ENCODE measurements at places on chromosomes 13 and 19.
A peak's percentile ranks its signal among the peaks of the same experiment; 100 is the strongest.

DNA sequence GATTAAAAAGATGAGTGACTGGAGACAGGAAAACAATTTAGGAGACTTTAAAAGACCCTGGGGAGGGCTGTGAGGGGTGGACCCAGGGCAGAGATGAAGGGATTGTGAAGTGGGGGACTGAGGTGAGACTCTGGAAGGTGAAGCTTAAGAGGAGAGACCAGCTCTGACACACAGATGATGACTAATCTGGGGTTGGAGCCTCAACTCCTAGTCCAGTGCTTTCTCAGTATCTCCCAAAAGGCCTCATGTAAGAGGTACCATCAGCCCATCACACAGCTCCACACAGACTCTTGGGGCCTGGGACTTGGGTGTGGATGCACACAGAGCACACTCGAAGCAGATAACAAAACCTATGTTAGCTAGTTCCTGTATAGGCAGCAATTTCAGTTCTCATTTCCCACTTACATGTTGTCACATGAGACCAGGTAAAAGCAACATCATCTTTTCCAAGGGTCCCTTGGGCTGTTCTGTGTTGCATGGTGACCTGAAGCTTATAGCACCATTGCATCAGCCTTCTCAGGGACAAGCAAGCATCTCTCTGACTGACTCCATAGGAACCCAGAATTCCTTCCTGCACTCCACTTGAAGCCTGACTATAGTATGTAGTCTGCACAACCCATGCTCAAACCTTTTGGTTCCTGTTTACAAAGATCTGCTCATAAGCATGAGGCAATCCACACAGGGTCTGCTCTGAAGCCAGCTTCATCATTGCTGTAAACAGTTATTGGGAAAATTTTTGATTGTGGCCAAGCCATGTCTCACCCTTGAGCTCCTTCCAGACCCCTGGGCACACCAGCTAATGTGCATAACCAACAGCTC, 88.6 kb upstream of the MYCBP2 start:
- DNase-seq, result no peak

- no peak for DNase-seq
These were observed 64.9 kb downstream of the MBNL2 start for GRCh38 chr13:97287047-97287383.

- no peak for DNase-seq
These were observed 52.2 kb downstream of the WDFY2 start for GRCh38 chr13:51636349-51636890.

DNA sequence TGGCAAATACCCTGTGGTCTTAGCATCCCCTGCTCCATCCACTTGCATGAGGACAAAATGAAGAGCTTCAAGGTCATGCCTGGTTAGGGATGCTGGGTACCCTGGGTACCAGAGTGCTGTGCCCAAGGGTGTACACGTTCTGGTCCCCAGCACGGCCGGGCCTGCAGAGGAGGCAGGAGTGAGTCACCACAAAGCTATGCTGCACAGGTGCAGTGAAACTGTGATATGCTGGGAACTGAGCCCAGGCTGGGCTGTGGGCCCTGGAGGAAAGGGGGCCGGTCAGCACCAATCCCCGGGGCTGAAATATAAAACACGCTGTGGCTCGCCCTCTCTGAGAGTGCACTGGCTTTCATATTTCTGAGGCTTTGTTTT, 95.1 kb downstream of the TSHZ3 start:
- DNase-seq, result no peak

- no peak for DNase-seq
These were observed 11.4 kb downstream of the NDUFA11 start for GRCh38 chr19:5891938-5892771.

- DNase-seq, result no peak
These were observed 32.3 kb downstream of the ADPRHL1 start for GRCh38 chr13:113420833-113421600.

DNA sequence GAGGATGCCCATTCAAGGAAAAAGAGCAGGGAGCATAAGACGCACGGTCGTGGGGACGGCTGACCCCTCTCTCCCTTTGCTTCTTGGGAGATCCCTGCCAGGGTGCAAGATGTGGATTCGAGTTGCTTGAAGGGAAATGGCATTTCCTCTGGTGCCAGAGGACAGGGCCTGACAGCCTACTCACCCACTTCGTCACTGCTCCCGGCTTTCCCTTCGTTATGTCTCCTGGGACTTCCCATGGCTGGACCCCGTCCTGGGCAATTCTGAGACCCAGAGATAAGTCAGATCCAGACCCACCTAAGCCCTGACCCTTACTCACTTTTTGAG, 1.2 kb downstream of the TBC1D17 start:
- no peak for DNase-seq

GRCh38 chr13:112877539-112877938, 91.5 kb upstream of the MCF2L start:
- DNase-seq, result no peak

DNA sequence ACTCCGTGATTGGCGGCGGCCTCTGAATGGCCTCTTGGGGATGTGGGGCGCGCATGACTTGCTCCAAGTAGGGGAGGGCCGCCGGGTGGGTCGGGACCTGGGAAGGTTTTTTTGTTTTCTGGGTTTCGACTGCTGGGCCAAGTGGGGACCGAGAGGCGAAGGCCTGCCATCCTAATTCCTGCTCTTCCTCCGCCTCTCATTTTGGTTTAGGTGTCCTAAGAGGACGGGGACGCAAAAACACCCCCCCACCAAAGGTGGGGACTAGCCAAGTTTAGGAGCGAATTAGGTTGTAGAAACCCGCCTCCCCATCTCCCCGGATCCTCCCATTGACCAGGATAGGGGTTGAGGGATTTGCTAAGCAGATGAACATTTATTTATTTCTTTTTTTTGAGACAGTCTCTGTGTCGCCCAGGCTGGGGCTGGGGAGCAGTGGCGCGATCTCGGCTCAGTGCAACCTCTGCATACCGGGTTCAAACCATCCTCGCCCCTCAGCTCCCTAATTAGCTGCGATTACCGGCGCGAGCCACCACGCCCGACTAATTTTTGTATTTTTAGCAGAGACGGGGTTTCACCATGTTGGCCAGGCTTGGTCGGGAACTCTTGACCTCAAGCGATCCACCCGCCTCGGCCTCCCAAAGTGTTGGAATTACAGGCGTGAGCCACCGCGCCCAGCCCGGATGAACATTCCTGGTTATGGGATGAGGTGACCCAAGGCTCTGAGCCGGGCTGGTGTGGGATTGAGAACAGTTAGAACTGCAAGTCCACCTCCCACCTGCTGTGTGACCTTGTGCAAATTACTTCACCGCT, 838 bp downstream of the PPP2R1A start:
- no peak for DNase-seq

GRCh38 chr19:44658069-44658733, 13.1 kb upstream of the CEACAM19 start:
- DNase-seq, result no peak

DNA sequence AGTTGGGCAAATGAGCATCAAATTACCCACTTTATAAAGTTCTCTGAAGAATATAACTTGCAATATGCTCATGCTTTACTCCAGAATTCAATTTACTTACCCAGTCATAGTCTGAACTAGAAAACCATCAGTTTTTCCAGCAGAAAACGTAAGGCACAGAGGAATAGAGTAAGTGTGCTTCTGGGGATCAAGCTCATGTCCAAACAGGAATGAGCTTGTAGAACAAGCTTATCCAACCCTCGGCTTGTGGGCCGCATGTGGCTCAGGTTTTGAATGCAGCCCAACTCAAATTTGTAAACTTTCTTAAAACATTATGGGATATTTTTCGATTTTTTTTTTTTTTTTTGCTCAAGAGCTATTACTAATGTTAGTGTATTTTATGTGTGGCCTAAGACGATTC, 308.5 kb upstream of the KLF12 start:
- no peak for DNase-seq

DNA sequence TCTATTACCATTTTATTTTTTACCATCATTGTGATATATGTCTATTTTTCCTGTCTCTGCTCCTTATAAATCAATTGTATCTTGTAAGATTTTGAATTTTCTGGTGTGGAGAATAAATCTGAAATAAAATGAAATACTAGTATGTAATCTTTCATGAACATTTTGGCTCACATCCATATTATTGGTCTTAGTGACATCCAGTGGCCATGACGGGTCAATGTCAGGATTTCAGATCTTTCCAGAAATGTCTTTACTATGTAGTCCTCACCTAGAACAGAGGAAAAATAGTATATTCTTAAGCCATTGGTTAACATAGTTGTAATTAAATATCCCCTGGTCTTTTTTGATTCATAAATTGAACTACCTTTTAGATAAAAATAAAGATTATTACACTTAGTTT, 109.8 kb upstream of the GPC6 start:
- DNase-seq, result peak; percentile 60

GRCh38 chr19:28498404-28498976, 714.5 kb downstream of the UQCRFS1 start:
- no peak for DNase-seq

- no peak for DNase-seq
These were observed 821.8 kb upstream of the PCDH9 start for GRCh38 chr13:68051910-68052309.

DNA sequence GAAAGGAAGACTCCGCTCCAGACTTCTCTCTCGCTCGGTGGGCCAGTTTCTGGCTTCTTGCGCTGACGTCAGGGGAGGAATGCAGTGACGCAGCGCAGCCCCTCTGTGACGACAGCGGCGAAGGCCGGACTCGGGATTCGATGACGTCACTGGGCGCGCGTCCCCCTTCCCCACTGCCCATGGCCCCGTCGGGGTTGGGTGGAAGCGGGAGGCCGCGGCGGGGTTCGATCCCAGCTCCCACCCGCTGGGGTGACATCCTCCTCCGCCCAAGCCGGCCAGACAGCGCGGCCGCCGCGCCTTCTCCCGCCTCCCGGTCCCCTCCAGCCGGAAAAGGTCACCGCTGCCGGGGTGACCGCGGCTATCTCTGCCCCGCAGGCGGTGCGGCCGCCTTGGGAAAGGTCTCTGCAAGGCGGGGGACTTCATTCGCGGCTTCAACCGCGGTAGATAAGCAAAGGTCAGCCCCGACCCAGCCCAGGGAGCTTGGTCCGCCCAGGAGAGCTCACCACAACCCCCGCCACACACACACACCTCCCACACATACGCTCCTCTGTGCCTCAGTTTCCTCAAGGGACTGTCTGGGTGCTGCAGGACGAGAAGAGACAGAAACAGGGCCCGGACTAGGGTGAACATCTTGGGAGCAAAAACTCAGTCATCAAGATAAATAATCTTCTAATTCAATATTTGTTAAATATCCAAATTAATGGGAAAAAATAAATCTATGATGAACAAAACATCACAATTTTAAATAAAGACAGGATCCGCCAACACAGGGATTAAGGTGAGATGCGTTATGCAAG, 844 bp upstream of the RFX1 start:
- no peak for DNase-seq

GRCh38 chr13:77372275-77372674, 45.4 kb upstream of the MYCBP2 start:
- DNase-seq, result no peak

GRCh38 chr13:99122171-99122570, 78.5 kb upstream of the UBAC2 start:
- DNase-seq, result no peak

GRCh38 chr13:95858286-95859075, 181.5 kb downstream of the DNAJC3 start:
- DNase-seq, result no peak

DNA sequence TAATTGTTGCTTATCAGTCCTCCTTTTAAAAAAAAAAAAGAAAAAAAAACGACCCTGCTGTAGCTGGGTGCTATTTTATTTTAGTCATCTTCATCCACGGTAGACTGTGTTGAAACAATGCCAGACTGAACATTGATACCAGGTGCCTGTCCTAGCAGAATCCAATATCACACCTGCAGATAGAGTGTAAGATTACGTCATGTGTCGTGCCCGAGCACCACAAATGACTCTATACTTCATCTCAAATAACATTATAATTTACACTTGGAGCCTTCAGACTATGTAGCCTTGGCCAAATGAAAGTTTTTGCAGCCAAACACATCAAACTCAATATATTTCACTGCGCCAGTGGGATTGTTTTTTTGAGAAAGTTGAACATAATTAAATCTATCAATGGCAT, 410.6 kb downstream of the FGF9 start:
- no peak for DNase-seq

DNA sequence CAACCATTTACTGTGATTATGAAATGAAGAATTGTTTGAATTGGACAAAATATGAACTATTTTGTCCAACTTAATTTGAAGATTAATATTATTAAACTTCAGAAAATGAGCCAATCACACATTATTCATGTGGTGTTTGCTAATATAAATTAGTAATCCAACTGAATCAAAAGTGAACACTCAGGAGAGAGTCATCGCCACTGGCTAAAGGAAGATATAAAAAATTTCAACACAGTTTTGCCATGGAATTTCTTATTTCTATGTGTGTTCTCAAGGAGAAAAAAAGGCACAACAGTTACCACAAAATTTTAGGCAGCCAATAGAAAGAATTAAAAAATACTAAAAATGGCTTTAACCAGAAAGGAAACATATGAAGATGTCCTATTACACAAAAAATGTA, 2683.8 kb downstream of the PCDH9 start:
- DNase-seq, result no peak

DNA sequence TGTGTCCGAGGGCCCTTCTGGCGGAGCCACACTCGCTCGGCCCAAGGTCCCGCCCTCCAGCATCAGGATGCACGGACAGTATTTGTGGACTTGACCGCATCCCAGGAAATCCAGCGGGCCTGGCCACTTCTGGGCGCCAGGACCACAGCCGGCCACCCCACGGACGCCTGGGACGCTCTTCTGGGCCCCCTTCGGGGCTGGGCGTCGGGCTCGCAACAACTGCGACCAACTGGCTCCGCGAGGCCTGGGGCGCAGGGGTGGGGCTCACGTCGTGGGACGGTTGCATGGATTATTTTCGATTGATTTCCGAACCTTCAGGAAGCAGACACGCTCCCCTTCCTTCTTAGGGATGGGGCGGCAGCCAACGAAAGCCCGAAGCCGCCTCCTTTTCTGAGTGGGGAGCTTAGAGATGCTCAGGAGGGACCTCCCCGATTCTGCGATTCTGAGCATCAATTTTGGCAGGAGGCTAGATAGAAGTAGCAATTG, 521 bp upstream of the NUP58 start:
- no peak for DNase-seq

DNA sequence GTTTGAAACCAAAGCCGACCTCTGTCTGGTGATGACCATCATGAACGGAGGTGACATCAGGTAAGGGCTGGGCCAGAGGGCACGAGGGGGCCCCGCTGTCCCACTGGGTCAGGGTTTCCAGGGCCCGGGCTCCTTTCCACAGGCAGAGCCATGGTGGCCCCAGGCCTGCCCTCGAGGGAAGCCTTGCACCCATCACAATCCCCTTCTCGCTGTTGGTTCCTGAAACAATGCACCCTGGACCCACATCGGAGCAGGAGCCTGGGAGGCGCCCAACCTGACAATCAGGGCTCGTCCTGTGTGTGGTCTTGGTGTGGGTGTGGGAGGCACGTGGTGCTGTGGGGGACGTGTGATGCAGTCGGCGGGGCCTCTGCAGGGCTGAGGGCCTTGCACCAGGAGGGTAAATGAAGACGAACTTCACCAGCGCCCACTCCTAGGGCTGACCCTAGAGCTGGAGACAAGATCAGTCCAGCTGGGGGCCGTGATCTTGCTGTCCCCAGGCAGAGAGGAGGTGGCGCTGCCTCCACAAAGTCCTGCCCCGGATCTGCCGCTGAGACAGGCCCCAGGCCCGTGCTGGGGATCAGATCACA, 2.8 kb downstream of the GRK1 start:
- DNase-seq, result no peak

GRCh38 chr19:30551271-30551670, 179.1 kb downstream of the ZNF536 start:
- no peak for DNase-seq

Measured in SHP77 treated with DMSO at 0.1 percent for 48 hours (cell line).